ENCODE measurements at places on chromosomes 7 and 10. TPM values are rescaled to one million over a fixed set of nuclear protein-coding genes. Genes with fewer than 3 reads are reported as not detected.

GRCh38 chr10:96380821-96381220 lies 22.0 kb upstream of the OPALIN start:
- no peak for DNase-seq

MEIG1 gene
- not detected for total RNA-seq

DNA sequence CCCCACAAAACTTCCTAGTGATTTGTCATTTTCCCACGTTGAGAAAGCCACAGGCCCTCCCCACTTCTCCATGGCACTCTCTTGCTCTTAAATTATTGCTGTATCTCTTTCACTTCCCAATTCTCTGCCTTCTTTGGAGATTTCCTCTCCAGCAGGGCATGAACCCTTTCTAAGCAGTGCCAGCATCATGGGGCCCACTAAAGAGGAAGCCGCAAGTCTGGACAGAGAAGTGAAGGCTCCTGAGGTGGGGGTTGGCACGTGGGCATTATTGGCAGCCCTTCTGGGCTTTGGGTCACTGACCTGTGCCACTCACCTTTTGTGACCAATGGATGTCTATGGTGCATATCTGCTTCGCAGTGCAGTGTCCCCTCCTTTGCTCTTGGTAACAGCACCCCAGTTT lies 97.7 kb upstream of the TCF7L2 start:
- peak; percentile 15 for DNase-seq

DNA sequence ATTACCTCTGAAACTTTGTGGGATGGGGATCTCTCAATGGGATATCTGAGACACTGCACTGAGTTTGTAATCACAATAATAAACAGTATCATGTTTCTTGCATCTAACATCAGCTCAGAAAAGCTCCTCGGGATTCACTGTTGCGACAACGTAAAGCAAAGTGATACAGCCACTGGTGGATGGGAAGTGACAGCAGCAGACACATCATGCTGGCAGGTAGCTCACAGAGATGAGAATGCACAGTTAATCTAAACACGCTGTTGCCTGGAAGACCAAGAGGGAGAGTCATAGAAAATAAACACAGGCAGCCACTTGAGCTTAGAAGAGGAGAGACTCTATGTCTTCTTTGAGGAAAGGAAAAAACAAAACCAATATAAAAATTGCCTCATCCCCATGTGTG lies 513.8 kb downstream of the MAGI2 start:
- no peak for DNase-seq

GRCh38 chr7:47145186-47145725 lies 436.7 kb downstream of the TNS3 start:
- DNase-seq, result no peak

- no peak for DNase-seq
These were observed 209.2 kb upstream of the LRRN3 start for GRCh38 chr7:110881721-110882120.

- no peak for DNase-seq
These were observed 17.9 kb upstream of the MTERF1 start for GRCh38 chr7:91898240-91898992.

Data from tongue (tissue), 3 donors.